Fibroblast of skin of scalp (primary cell): ENCODE measurements at places on chromosomes 3 and 15.

DNA sequence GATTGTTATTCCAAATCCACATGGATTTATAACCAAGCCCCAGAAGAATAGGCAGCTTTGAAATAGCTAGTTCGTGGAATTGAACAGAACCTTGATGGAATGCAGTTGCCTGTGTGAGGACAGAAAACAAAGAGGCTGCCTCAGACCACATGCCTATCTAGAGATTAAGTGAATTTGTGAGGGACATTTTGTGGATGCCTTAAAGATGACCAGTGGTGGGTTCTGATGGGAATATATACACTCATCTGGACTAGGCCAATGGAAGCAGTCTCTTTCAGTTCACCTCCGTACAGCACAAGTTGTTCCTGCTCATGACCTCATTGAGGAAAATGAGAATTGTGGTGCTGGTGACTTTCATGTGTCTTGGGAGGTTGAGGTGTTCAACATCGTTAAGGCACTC lies 63.2 kb upstream of the PYDC2 start:
- DNase-seq: peak; percentile 30

- DNase-seq: peak; percentile 87
Measured at GRCh38 chr15:45118131-45118588, 4.0 kb downstream of the DUOXA2 start.

DNA sequence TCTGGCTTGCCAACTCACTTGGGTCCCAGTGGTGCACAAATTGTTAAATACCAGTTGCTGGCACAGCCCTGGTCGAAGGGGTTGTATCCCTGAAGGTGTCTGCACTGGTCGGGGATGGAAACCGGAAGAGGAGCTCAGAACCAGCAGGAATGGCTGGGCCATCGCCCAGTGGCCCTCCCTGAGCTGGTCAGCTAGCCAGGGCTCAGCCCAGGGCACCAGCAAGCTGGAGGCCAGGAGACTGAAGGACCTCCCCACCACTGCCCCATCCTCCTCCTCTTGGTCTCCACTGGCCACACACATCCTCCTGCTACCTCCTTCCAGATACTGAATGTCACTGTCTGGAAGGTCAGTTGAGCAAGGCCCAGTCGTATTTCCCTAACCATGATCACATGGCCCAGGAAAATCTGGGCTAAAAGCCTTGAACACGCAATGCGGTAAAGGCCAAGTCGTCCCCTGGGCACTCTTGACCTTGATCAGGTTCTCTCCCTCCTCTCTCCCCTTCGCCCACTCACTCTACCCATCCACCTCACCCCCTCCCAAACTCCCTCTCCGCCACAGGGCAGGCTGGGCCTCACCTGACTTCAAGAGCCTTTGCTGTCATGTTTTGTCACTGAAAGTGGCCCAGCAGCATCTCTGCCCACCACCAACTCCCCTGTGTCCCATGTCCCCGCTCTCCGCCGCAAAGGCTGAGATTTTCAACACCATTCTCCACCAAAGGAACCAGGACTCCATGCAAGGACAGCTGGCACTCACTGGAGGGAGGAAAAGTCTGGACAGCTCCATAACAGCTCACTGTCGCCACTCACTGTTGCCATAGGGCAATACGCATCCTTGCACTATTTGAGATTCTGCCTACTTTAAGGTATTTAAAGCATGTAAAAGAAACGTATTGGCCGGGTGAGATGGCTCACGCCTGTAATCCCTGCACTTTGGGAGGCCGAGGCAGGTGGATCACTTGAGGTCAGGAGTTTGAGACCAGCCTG lies 12.1 kb downstream of the ZDHHC19 start:
- no peak for DNase-seq

DNA sequence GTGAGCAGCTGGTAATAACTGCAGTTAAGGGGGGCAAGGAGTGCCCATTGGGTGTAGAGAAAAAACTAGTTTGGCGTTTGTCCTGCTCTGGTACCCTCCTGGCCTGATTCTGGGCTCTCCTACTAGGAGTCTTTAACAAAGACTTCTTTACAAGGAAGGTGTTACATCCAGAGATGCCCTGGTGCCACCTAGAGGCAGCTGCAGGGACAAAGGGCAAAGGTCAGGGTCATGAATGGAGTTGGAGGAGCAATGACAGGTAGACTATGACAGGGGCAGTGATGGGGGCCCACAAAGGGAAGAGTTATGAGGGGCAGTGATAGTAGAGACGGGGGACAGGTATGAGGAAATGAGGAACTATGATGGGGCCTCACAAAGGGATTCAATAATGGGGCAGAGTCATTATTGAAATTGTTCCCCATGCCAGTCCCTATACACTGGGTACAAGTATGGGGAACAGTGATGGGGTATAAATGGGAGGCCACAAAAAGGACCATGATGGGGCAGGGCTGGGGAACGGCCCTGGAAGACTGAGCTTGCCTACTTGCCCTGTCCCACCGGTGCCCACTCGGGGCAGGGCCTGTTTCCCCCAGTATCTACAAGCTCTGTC lies 7.9 kb downstream of the CCDC71 start:
- DNase-seq: no peak

DNA sequence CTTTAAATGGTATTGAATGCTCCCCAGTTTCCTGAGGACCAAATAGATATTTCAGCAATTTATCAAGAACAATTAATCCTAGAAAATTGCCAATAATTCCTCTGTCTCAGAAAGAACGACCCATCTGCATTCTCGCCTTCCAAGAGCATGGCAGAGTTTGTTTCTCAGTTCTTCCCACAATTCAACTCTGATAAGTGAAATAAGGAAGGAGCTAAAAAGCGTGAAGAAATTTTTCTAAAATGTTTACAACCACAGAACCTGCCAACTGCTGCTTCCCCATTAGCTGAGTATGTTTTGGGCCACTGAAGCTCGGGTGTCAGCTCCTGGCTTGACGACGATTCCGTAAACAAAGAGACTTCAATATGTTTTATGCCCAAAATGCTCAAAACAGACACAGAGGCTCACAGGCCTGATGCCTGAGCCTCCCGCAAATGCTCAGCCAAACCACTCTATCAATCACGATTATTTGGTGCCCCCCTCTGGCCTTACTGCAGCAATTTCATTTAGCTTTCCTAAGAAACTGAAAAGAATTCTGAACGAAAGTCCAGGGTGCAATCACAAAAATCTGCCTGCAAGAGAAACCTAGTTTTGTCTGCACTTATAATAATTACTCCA lies 259.2 kb upstream of the CCDC54 start:
- peak; percentile 85 for DNase-seq

- peak; percentile 40 for DNase-seq
Measured at GRCh38 chr15:43483297-43484128, 9.4 kb downstream of the TP53BP1 start.

DNA sequence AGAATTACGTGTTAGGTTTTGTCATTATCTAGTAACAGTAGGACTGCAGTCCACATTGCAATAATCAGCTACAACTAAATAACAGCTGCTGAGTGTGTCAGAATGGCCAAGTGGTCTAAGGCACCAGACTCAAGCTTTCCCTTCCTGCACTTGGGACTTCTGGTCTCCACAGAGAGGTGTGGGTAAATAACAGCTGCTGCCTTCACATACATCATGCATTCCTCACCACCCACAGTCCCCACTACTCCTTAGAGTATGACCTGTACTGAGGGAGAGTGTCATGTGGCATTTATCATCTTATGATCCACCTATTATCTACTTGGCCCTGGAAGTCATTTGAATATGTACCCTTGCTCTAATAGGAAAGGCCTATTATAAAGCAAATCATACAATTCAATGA lies 22.2 kb upstream of the ZMAT3 start:
- no peak for DNase-seq

DNA sequence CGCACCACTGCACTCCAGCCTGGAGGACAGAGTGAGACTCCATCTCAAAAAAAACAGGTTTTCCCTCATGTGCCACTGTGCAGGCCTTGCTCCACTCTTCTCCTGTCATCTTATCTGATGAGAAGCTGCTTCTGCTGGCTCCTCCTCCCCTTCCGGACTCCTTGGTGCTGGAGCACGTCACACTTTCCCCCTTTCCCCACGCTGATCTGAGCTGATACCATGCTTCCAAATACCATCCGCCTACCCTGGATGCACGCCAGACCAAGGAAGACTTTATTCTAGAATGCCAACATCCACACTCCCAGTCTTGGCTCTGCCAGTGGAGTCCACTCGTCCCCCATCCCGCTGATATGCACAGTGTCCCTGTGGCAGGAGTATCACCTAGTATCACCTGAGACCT lies 31.3 kb downstream of the HOMER2 start:
- no peak for DNase-seq

GRCh38 chr3:179016979-179017670 lies 54.5 kb downstream of the ZMAT3 start:
- no peak for DNase-seq

DNA sequence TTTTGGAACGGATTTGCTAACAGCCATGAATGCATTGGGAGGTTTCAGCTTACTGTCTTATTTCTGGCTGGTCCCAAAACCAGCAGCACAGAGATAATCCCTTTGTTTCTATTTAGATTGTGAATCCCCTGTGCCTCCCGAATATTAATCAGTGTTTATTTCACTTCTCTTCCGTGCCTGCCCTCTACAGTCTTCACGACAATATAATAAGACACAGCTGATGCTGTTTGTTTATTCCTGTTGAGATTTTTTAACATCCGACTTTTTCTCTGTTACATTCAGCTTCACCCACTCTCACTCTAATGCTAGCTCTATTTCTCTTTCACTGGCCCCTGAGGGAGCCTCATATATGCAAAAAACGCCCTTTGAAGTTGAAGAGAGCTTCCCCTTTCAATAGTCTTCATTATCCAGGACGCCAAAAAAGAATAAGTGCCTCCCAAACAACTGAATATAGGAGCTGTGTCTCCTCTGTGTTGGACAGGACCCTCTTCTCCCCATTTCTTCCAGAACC lies 995.3 kb downstream of the ROBO2 start:
- no peak for DNase-seq

GRCh38 chr3:60215946-60216345 lies 1035.3 kb downstream of the FHIT start:
- no peak for DNase-seq

- DNase-seq: no peak
Measured at GRCh38 chr3:1903111-1903510, 195.6 kb upstream of the CNTN4 start.

GRCh38 chr3:149813367-149814281 lies 609 bp downstream of the RNF13 start:
- peak; percentile 27 for DNase-seq

GRCh38 chr3:160402221-160403027 lies 3.0 kb downstream of the SMC4 start:
- DNase-seq: no peak

DNA sequence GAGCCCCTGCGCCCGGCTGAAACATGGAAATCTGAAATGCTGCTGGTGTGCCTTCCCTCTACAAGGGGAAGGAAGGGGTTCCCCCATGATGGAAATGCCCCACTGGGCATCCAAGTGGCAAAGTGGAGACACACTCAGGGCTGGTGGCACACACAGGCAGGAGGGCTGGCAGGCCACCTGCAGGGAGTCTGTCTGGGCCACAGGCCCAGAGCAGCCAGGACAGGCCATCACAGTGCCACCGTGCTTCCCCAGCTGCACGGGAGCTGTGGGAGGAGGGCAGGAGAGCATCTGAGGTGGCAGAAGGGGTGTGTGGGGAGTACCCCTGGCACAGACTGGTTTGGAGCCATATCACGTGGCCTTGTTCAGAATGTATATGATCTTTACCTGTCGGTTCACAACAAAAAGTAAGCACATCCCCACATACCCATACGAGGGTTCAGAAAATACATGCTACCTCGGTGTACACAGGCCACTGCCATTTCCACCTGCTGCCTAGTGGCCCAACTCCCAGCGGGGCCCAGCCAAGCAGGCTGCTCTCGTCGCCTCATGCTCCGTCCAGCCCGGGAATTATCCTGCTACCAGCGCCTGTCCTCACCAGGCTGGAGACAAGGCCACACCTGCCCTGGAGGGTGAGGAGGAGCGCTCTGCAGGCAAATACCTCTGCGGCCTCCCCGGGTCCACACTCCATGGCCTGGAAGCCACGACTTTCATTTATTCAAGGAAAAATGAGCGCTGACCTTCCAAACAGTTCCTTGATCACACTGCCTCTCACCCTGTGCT lies 22.6 kb upstream of the DUSP7 start:
- no peak for DNase-seq

DNA sequence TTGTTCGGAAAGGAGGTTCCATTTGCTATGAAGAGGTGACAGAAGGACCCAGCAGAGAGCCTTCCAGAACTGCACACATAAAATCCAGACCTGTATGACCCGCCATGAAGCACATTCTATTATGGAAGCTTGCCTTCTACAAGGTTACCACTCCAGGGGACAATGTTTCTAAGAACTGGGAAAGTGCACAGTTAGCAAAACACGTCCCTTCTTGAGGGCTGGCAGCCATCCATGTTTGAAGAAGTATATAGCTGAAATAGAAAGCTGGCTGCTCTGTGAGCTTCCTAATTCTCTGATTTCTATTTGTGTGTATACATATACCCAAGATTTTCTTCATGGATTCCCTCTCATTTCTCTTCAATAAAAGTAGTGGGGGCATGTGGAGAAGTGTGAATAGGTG lies 74.6 kb downstream of the CNTN3 start:
- DNase-seq: peak; percentile 45

- no peak for DNase-seq
Measured at GRCh38 chr3:163315786-163316185, 1762.5 kb downstream of the SI start.

DNA sequence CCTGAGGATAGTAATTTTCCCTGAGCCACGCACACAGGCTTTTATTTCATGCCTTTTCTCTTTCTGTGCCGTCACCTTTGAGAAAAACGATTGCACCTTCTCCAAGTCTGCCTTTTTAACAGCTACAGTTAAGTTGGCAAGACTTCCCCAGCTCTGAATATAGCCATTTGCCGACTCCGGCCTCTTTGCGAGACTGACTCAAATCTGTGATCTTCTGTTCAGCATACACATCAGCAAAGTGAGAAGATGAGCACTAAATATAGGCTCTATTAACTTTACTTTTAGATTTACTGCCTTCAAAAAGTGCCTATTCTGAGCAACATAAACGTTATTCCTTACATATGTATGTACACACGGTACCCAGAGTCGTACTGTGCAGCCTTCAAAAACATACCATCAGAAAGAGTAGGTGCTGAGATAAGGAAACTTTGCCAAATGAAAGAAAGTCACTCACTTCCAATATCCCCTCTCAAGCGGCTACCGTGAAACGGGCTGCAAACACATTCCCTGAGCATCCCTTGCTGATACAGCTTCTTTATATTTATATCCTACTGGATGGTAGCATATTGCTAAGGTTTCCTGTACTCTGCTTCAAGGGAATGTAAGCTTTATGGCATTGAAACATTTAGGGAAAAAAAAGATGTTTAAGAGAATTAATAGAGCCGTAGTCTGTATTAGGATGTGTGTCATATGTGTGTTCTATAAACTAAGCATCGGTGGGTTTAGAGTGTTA lies 283.3 kb upstream of the TPRG1 start:
- no peak for DNase-seq

DNA sequence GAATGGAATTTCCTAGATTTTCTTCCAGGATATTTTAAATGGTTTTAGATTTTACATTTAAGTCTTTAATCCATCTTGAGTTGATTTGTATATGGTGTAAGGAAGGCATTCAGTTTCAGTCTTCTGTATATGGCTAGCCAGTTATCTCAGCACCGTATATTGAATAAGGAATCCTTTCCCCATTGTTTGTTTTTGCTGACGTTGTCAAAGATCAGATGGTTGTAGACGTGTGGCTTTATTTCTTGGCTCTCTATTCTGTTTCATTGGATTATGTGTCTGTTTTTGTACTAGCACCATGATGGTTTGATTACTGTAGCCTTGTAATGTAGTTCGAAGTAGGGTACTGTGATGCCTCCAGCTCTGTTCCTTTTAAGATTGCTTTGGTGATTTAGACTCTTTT lies 325.7 kb upstream of the EPHA6 start:
- DNase-seq: no peak

- peak; percentile 49 for DNase-seq
Measured at GRCh38 chr3:52005571-52005986, 9.9 kb upstream of the RPL29 start.

GRCh38 chr3:167872032-167872431 lies 136.5 kb downstream of the SERPINI1 start:
- DNase-seq: no peak
